ENCODE measurements at places on chromosomes 2 and 18.

GRCh38 chr2:181886192-181886591 is 5.3 kb upstream of the ITPRID2 start:
- DNase-seq = no peak

DNA sequence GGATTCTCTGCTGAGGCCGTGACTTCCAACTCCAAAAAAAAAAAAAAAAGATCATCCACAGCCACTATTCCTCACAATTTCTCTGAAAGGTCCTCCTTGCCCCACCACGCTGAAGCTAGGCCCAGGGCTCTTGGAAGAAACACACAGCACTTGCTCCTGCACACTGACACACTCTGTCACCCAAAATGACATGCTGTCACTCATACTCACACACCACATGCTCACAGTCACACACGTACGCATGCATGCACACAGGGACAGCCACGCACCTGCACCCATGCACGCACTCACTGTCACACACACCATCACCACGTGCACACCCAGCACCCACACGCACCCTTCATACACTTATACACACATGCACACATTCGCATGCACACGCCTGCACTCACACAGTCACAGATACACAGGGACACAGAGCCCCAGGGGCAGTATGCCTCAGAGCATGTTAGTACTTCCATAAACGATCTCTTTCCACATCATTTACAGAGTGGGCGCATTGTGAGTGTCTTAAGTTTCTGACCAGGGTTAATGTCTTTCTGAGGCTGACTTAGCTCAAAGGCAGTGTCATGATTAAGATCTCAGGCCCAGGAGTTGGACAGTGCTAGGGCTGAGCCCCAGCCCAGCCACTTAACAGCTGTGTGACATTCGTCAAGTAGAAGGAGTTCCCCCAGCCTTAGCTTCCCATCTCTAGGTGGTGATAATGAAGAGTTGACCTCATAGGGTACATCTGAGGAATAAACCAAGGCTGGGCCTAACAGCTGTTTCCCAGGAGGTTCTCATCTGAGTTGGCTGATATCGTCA is 93.4 kb downstream of the GLI2 start:
- DNase-seq = no peak

DNA sequence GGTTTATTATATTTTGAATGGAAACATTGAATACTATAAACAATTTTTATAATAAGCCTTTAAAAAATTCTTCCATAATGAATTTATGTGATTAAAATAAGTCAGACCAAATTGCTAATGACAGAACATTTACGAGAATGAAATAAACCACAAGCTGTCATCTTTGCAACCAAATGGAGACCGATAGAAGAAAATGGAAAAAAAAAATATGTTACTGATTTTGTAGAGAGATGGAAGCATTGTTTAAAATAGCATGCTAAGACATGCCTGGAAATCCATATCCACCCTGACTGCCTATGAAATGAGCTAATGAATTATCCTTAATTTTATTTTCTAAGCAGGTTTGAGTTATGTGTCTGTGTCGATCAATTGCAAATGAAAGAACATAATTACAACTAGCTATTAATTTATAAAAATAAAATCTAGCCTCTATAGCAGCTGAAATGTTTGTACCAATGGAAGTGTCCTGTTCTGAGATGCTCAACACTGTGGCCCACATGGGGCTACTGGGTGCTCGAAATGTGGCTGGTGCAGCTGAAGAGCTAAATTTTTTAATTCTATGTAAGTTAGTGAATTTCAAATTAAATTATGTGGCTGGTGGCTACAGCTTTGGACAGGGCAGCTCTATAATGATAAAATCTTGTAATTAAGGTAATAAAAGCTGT is 832.8 kb downstream of the RNF144A start:
- DNase-seq = no peak

- no peak for DNase-seq
These were observed 13.4 kb downstream of the BCL11A start for GRCh38 chr2:60540074-60540473.

DNA sequence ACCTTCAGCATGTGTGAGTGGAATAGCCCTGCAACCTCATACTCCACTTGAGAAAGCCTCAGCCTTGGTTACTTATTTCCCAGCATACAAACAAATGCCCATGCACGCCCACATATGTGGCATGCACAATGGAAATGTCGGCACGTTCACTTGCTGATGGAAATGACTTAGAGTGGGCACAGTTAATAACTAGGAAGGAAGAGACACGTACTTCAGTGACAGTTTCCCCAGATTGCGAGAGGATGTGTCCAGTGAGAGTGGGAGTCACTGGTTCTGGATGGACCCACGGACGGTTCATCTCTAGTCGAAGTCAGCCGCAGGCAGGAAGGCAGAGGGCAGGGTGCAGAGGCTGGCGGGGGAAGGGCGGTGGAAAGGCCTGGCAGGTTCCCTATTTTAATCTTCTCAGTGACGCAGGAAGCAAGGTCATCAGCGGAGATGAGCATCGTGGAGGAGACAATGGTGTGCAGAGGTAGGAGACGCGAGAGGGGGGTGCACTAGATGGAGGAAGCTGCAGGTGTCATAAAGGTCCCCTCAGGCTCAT is 350.7 kb upstream of the MYT1L start:
- no peak for DNase-seq

DNA sequence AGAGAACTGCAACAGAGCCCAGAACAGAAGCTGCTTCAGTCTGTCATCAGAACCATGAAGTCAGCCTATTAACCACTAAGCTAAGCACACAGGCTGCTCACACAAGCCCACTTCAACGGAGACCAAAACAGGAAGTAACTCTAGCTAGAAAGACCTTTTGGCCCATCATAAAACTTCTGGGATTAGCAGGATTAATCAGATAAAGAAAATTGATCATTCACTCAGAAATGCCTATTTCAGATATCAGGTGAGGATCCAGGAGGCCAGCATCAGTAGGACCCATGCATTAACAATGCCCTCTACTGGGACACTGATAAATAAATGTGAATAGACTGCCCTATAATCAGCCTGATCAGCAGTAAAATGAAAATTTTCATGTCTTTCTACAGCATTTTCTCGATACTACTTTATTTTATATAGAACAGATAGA is 101.4 kb downstream of the WDPCP start:
- no peak for DNase-seq

GRCh38 chr2:25558262-25558661 is 115.1 kb downstream of the DTNB start:
- DNase-seq = peak; percentile 2

DNA sequence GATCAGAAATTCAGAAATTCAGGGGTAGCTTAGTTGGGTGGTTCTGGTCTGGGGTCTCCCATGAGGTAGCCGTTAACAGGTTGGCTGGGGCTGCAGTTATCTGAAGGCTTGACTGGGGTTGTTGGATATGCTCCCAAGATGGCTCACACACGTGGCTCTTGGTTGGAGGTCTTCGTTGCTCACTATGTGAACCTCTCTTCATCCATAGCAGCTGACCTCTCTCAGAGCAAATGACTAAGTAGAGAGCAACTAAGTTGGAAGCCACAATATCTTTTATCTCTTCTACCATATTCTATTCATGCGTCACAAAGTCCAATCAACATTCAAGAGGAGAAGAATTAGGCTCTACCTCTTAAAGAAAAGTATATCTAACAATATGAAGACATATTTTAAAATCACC is 38.7 kb upstream of the SERTAD2 start:
- no peak for DNase-seq

GRCh38 chr2:217611626-217612127 is 391.1 kb downstream of the TNS1 start:
- DNase-seq = no peak

DNA sequence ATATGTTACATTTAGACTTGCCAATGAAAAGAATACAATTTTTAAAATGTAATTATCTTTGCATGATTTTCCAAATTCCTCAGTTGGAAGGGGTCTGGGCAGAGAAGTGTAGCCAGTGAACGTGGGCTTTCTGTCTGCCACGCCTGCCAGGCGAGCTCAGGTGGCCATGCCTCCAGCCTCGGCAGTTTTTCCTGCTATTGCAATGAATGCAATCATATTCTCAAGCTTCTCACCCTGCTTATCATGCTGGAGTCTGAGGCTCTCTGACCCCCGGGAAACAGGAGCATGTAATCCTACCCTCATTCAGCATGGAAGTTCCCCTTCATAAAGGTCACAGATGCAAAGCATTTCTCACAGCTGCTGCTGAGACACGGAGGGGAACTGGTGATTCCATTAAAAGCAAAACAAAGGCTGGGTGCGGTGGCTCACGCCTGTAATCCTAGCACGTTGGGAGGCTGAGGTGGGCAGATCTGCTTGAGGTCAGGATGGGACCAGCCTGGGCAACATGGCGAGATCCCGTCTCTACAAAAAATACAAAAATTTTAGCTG is 154.8 kb downstream of the MBP start:
- no peak for DNase-seq

DNA sequence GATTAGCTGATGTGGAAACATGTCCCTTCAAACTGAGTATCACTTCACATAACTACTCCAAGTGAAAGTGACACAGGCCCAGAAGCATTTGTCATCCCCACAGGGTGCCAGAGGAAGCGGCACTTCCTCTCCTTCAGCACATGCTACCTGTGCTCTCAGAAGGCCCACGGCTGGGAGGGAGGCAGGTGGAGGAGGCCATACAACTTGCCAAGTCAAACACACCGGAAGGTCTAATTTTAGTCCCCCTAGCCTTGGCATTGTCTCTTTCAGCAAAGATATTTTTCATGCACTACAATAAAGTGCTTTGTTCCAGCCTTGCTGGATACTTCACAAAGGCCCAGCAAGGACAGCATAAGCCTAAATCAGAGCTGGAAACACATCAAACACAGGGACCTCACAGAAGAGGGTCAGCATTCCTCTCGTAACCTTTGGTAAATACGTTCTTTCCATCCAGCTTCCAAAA is 38.0 kb downstream of the VSNL1 start:
- no peak for DNase-seq

DNA sequence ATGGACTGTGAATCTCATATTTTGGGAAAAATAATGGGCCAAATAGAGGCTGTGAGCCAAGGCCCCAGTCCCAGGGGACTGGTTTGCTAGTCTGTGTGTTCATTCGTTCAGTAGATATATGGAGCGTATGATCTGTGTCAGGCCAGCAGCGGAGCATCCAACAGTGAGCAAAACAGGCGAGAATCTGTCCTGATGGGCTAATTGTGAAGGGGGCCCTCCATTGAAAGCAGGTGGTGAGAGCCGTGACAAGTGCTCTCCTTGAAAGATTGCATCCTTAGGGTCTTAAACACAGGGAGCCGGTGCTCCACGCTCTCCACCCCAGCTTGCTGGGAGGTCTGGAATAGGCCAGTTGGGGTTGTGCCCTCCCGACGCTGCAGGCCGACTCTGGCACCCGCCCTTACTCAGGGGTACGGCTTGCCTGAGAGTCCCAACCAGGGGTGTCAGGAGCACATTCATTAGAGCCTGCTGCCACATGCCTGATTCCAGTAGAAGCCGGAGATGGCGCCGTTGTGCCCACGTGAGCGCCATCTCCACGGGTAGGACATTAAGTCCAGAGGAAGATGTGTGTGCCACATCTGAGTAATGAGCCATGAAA is 213.3 kb downstream of the SH3RF3 start:
- no peak for DNase-seq

GRCh38 chr2:28680657-28681056 is 71.0 kb upstream of the PPP1CB start:
- no peak for DNase-seq

- DNase-seq = no peak
These were observed 606 bp downstream of the OTOF start for GRCh38 chr2:26477126-26477910.

- DNase-seq = no peak
These were observed 70.2 kb upstream of the FSHR start for GRCh38 chr2:49224426-49225010.

GRCh38 chr2:121155502-121156056 is 129.4 kb downstream of the TFCP2L1 start:
- no peak for DNase-seq

DNA sequence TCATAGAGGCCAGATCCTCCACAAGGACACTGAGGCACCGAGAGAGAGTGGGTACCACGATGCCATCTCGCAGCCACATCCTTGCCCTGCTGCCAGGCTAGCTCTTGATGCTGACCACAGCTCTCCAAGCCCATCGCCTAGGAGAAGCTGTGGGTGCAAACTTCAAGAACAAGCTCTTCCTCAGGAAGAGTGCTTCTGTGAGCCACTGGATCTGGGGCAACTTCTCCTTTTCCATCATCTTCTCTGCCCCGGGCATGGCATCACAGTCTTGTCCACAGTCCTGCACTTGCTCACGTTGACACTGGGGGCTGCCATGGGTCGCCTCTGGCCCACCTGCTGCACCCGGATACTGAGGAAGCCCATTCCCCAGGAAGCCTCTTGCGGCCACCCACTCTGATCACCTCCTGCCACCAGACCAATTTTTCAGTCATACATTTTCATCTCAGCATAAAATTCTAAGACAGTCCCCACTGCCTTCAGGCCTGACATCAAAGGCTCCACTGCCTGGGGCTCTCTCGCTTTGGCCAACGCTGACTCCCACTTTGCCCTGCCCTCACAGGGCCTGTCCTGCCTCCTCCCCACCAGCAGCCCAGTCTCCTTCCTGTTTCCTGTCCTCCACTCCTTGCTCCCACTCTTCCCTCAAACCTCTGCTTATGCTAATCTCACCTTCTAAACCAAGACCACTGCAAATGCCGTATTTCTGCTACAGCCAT is 243.9 kb downstream of the AFF3 start:
- no peak for DNase-seq

DNA sequence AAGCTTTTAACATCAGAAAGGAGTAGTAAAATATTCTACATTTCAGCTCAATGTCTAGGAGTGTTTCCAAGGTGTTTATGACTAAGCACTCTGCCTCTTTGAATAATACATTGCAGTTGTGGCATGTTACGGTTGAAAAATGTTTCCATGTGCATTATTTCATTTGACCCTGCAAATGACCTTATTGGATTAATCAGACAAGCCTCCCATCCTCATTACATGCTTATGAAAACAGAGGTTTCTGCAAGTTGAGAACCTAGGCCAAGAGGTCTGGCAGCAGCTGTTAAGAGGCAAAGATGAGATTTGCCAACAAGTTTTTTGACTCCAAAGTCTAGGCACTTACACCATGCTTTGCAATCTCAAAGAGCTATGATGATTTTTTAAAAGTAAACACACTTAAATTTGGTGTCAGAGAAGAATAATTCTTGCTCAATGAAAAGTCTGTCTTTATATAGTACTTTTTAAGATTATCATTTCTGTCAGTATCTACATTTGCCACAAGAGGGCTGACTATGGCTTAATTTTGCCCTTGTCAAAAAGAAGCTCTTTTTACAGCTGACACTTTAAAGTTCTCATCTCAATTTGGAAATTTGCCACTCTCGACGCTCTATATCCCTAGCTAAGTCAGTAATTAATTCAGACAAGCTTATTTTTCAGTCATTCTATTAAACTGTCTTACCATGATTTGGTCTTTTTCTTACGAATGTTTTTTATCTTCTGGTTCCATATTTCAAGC is 260.6 kb downstream of the PAX3 start:
- DNase-seq = no peak
